ENCODE measurements at places on chromosomes 1 and 21. TPM values are rescaled to one million over a fixed set of nuclear protein-coding genes. Genes with fewer than 3 reads are reported as not detected.

GRCh38 chr1:10510520-10511493, 36.1 kb downstream of the PEX14 start:
- no peak for DNase-seq

DNA sequence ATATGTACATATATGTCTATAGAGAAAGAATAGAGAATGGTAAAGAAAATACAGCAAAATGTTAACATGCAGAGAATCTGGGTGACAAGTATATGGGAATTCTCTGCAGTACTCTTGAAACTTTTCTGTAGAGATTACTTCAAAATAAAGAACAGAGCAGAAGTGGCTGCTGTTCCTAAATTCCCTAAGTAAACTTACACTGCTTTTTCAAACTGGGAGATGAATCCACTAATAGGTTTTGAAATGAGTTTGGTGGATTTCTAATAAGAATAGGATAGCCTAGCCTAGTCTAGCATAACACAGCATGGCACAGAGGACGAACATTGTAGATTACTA, 450 bp upstream of the CR2 start:
- no peak for DNase-seq

DNA sequence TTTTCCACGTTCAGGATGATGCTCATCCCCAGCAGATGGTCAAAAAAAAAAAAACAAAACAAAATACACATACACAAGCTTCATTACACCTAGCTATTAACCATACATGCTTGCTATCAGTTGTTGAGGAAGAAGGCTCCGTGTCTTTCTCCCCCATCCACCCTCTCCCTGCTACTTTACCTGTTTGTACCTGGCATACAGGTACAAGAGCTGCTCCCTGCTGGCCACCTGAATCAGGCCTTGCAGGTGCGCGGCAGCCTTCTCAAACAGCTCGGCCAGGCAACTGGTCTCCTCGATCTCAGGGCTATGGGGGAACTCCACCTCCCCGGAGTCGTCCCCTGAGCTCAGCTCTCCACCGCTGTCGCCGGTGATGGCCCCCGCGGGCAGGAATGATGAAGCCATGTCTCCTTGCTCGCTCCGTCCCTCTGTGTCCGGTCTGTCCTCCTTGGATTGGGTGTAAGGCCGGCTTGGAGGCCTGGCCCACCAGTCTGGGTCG, 464 bp downstream of the ACBD6 start:
- DNase-seq = no peak

- DNase-seq = no peak
These were observed 9.8 kb downstream of the SAMD13 start for GRCh38 chr1:84311296-84311695.

GRCh38 chr1:70583522-70583921, 172.5 kb downstream of the CTH start:
- DNase-seq = no peak

Gene EXOC8
- total RNA-seq = 15.4 TPM

Gene GJA8
- not detected for total RNA-seq
